Cardiac muscle cell (in vitro differentiated cells and primary cell): ENCODE measurements at places on chromosomes 12 and 14.

GRCh38 chr12:112153893-112154219, 28.5 kb downstream of the TRAFD1 start:
- DNase-seq, result no peak

DNA sequence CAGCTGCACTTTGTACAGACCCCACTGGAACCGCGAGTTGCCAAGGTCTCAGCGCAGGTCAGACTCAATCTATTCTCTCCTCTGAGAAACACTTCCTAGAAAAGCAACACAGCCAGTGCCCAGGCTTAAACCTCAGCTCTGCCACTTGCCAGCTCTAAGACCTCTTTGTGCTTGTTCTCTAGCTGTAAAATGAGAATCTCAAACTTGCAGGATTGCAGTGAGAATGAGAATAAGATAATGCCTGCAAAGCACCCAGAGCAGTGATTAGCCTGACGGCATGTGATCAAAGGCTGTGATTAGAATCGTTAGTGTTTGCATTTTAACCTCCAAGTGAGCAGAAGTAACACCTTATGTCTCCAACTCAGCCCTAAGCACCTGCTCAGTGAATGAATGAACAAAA, 21.3 kb downstream of the ANO2 start:
- DNase-seq, result no peak

DNA sequence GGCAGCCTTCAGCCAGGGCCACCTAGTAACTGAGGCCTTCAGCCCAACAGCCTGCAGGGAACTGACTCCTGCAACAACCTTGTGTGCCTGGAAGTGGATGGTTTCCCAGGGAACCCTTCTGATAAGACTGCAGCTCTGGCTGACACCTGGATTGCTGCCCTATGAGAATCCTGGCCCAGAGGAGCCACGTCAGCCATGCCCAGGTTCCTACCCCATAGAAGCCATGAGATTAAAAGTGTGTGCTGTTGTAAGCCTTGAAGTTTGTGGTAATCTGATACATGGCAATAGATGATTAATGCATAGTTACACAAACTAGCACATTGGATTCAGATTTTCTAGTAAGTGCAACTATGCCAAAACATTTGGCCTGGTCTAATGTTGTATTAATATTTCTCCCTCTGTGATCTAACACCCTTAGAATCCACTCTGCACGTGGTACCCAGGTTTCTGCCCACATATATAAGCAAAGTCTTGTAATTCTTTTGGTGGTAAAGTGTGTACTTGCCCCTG, 64.8 kb upstream of the BEGAIN start:
- no peak for DNase-seq

DNA sequence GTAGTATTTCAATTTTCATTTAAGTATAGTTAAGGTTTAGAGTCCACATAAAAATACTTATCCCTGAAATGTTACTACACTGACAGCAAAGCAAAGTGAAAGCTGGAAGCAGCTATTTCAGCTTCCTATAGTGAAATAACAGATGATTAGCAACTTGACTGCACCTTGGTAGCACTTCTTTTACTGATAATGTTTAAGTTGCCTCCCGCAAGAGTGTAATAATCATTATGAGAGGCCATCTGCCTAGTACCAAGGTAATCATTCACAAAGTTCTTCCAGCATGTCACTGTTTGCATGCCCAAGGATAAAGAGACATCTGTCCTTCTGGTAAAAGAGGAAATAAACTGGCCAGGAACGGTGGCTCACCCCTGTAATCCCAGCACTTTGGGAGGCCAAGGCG, 69.8 kb downstream of the LIN7A start:
- no peak for DNase-seq

GRCh38 chr12:24102676-24103075, 153.2 kb upstream of the SOX5 start:
- no peak for DNase-seq

GRCh38 chr14:101380512-101380911, 180.8 kb upstream of the DIO3 start:
- DNase-seq, result no peak

DNA sequence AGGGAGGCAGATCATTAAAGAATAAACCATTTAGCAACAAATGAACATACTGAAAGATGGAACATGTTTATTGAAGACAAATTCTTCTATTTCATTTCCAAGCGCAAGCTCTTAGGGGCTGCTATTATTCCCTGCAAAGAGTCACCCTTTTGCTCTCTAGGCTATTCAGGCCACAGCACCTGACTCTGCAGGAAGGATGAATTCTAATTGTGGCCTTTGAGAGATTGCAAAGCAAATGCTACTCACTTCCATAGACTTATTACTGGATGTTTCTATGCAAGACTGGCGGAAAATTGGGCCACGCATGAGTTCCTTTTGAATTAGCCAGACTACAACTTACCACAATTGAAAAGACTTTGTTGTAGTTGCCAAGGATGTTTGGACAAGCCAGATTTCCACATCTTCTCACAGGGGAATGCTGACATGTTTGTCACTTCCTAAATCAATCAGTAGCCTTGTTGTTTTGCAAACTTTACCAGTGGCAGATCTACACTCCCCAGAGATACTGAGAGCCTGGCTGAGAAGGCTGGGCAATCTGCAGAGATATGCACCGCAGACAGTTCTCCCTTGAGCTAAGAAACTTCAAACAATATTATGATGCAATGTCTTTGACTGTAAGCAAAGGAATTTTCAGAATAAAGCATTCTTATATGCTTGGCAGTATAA, 334.3 kb upstream of the SYT1 start:
- peak; percentile 9 for DNase-seq

GRCh38 chr12:57543581-57543980, 3.4 kb downstream of the DCTN2 start:
- DNase-seq, result no peak

DNA sequence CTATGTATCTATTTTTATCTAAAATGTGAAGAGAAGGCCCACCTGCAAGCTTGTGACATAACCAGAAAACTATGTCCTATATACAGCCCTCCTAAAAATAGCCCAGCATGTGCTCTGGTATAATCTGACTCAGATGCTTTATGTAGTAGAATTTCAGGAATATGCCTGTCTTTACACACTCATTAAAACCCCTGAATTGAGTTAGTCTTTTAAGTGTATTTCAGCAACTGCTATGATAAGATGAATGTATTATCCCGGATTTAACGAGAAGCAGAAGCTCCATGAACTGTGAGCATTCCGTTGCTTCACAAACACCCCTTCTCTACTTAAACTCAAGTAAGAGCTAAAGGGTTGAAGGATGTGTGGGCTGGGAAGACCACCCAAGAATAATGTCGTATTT, 89.9 kb upstream of the PRICKLE1 start:
- DNase-seq, result peak; percentile 21

- no peak for DNase-seq
These were observed 41.9 kb downstream of the PSMA6 start for GRCh38 chr14:35333797-35334743.

DNA sequence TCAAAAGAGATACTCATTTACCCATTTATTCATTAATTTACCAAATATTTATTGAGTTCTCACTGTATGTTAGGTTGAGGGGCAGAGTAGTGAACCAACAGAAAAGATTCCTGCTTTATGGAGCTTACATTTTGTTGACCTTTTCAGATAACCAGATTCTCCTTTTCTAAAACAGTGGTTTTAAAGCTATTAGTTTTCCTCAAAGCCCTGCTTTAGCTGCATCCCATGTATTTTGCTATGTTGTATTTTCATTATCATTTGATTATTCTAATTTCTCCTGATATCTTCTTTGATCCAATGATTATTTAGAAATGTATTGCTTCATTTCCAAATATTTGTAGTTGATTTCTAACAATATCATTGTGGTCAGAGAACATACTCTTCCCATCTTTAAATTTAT, 53.6 kb downstream of the EML1 start:
- no peak for DNase-seq

GRCh38 chr12:94074980-94075629, 73.3 kb upstream of the PLXNC1 start:
- peak; percentile 97 for DNase-seq

DNA sequence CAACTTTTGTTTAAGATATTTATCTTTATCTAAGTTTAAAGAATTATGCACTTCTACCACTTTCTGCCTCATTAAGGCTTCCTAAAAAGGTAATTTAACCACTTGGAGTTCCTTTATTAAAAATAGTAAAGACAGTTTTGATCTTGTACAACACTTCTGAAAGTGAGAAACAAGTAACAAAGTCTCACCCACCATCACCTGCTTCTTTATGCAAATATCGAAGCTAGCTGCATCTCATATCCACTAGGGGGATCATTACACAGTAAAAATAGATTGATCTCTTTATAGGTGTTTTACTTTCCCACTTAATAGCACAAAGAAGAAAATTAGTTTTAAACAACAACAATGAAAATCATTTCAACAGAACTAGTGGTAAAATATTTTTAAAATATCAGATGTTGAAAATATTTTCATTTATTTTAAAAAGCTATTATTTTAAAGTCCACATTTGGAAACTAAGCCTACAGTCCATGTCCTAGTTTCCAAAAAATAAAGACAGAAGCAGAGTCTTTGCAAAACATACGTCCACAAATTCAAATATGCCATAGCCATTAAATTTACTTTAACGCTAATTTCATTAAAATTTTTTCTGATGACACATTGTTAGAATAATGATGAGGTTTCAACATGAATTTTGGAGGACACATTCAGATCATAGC, 160.0 kb upstream of the SOX5 start:
- DNase-seq, result peak; percentile 25

DNA sequence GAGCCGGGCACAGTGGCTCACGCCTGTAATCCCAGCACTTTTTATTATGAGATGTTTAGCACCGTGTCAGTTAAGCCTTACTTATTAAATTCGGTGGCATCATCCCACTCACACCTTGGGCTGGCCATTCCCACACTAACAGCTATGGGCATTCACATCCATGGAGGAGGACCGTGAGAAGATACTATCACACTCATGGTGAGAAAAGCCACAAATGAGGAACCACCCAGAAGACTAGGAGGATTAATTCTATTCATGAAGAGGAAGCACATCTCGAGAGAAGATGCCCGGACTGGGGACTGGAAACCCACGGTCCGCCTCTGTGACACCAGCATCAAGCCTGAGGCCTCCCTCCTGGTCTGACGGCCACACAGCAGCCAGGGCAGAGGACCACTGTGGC, 4.9 kb downstream of the CDC42BPB start:
- no peak for DNase-seq

- DNase-seq, result no peak
These were observed 175.8 kb upstream of the BCL2L14 start for GRCh38 chr12:11894890-11895289.

GRCh38 chr14:101761881-101762529, 496 bp downstream of the PPP2R5C start:
- DNase-seq, result peak; percentile 55

- DNase-seq, result peak; percentile 84
These were observed 15.2 kb upstream of the CCT2 start for GRCh38 chr12:69570000-69570516.

DNA sequence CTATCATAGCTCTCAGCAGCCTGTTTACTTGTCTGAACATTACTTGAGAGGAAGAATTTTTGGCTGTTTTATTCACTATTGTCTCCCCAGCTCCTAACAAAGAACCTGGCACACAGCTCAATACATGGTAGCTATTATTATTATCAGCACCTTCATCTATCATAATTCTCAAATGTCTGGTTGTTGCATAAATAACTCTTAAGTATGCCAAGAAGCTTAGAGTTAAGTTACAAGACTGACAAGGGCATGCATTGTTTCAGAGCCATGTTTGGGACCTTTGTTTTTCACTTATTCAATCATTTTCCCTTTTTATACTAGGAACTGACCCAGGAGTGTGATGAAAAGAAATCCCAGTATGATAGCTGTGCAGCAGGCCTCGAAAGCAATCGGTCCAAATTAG, 77.5 kb upstream of the ATP2A2 start:
- DNase-seq, result no peak
